ENCODE measurements at places on chromosomes 5 and 9. TPM values are rescaled to one million over a fixed set of nuclear protein-coding genes. Genes with fewer than 3 reads are reported as not detected.

TCF7 gene
- 1.5 TPM for total RNA-seq

GRM6 gene
- total RNA-seq, result 0.27 TPM

PCDHGB2 gene
- 17.1 TPM for total RNA-seq

ADAMTS6 gene
- total RNA-seq, result 62.3 TPM

FAM81B gene
- 0.73 TPM for total RNA-seq

CER1 gene
- 1.2 TPM for total RNA-seq

MRPS2 gene
- total RNA-seq, result 11.0 TPM

PMPCA gene
- total RNA-seq, result 20.8 TPM

PCDHGA8 gene
- 20.9 TPM for total RNA-seq

PALM2AKAP2 gene
- total RNA-seq, result 4.5 TPM

HAVCR1 gene
- total RNA-seq, result 0.36 TPM

PCDHA11 gene
- 27.7 TPM for total RNA-seq

SPATA31A3 gene
- total RNA-seq, result not detected

LTC4S gene
- 2.7 TPM for total RNA-seq

CDC25C gene
- total RNA-seq, result 5.1 TPM

ZNF366 gene
- total RNA-seq, result 1.1 TPM

CTNND2 gene
- 76.9 TPM for total RNA-seq

KCNIP1 gene
- 23.3 TPM for total RNA-seq

CDKN2B gene
- 0.09 TPM for total RNA-seq

NDUFS6 gene
- 13.2 TPM for total RNA-seq

PIP5KL1 gene
- total RNA-seq, result 3.5 TPM

EIF4E1B gene
- 0.27 TPM for total RNA-seq

CD14 gene
- total RNA-seq, result 17.6 TPM

ANKRD20A1 gene
- total RNA-seq, result 7.3 TPM

TMEM174 gene
- total RNA-seq, result not detected

ZBTB6 gene
- 35.9 TPM for total RNA-seq

RASGRF2 gene
- total RNA-seq, result 3.7 TPM

SPATA6L gene
- 12.0 TPM for total RNA-seq

ZBED3 gene
- total RNA-seq, result 3.7 TPM

NKD2 gene
- total RNA-seq, result 8.0 TPM

PTPN3 gene
- 3.4 TPM for total RNA-seq

IFNB1 gene
- total RNA-seq, result not detected

MINAR2 gene
- total RNA-seq, result 0.09 TPM

FCN2 gene
- total RNA-seq, result not detected

ANKH gene
- 37.8 TPM for total RNA-seq

ANKRD18B gene
- total RNA-seq, result 3.4 TPM

SLC34A1 gene
- not detected for total RNA-seq

LPAR1 gene
- 13.4 TPM for total RNA-seq

GFI1B gene
- 0.09 TPM for total RNA-seq

MAMDC2 gene
- total RNA-seq, result 9.6 TPM

ZCCHC7 gene
- 23.0 TPM for total RNA-seq

PCDHA7 gene
- 17.1 TPM for total RNA-seq

TRIP13 gene
- 7.0 TPM for total RNA-seq

SLC22A4 gene
- total RNA-seq, result 2.5 TPM

MPDZ gene
- total RNA-seq, result 53.7 TPM

Data from cerebellum (tissue), 4 donors.